GM23248 (cell line): ENCODE measurements at places on chromosomes 1 and 21.

- no peak for DNase-seq
Observed at GRCh38 chr1:218390618-218391017, 45.5 kb downstream of the TGFB2 start.

DNA sequence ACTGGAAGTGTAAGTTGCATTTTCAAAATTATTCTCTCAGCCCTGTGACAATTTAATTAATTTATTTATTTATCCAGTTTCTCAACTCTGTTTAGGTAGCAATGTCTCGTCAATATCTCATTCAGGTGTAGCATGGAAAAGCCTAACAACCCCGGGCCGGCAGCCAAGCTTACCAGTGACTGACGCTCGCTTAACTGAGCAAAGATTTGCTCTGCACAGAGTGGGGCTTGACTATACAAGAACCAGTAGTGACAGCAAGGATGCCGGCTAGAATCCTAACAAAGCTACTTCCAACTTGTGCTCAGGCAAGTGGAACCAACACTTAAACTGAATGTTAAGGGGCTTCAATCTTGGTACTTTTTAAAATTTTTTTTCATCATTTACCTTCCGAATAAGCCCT is 80.9 kb upstream of the ESRRG start:
- DNase-seq, result no peak

- DNase-seq, result no peak
Observed at GRCh38 chr1:15958111-15958510, 17.8 kb downstream of the ZBTB17 start.

- DNase-seq, result no peak
Observed at GRCh38 chr1:109891930-109892329, 18.7 kb upstream of the CSF1 start.
